ENCODE measurements at places on chromosomes 3 and 15. TPM values are rescaled to one million over a fixed set of nuclear protein-coding genes. Genes with fewer than 3 reads are reported as not detected.

Gene FNDC3B
- total RNA-seq: 87.2 TPM

Gene MINAR1
- total RNA-seq: 0.17 TPM

Gene TNFSF10
- 398 TPM for total RNA-seq

Gene TIMMDC1
- total RNA-seq: 57.7 TPM

Gene COL6A5
- under 0.01 TPM for total RNA-seq

Gene C3orf22
- not detected for total RNA-seq

Gene STRIT1
- total RNA-seq: not detected

Gene CCDC191
- total RNA-seq: 1.6 TPM

Gene SLCO3A1
- total RNA-seq: 1.9 TPM

Gene GPR176
- 97.2 TPM for total RNA-seq

Measured in renal cortical epithelial cell (primary cell).